Femur (tissue), 1 donor: ENCODE measurements at places on chromosomes 13 and 19.

DNA sequence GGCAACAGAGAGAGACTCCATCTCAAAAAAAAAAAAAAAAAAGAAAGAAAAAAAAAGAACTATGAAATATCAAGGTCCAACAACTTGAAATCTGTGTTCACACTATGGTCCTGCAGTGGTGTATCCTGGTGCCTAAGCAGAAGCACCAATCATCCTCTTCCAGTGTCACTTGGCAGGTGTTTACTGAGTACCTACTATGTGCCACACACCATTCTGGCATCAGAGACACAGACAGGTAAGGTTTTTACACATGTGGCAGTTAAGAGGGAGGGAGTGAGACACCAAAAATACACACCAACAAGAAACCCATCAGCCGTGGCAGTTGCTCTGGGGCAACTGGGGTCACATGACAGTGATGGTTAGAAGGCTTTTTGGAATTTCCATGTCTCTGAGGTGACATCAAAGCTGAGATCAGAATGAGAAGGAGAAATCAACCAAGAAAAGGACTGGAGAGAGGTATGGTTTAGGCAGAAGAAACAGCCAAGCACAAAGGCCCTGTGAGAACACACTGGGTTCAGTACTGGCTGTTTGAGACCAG lies 17.6 kb downstream of the PBX4 start:
- DNase-seq, result no peak

GRCh38 chr13:39847336-39847735 lies 191.9 kb downstream of the COG6 start:
- no peak for DNase-seq

DNA sequence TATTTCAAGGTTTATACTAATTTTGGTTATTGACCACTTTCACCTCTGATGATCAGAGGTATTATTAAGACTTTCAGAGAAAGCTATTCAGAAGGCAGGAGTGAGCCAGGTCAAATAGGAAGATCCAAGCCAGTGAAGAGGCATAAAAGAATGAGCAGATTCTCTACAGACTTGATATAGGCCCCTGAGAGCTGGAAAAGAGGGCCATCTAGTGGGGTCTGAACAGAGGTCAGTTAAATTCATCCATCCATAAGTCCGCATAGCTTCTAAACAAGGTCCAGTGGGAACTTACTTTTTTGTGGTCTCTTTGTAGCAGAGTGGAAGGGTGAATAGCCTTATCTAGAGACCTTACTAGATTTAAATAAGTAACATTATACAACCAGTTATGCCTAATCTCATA lies 126.6 kb upstream of the UFM1 start:
- DNase-seq, result no peak

GRCh38 chr13:46926916-46927590 lies 30.2 kb upstream of the HTR2A start:
- no peak for DNase-seq

DNA sequence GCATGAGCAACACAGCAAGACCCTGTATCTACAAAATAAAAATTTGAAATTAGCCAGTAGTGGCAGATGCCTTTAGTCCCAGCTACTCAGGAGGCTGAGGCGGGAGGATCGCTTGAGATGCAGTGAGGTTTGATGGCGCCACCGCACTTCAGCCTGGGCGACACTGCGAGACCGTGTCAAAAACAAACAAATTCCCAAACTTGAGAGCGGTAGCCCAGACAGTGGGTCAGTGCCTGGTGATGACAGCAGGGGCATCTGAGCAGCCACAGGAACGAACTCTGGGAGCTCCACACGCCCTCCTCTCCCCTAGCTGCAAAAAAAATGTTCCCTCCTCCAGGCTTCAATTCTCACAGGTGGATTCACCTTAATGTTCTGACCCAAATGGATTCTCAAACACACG lies 14.1 kb downstream of the ZNF490 start:
- DNase-seq, result no peak
